ENCODE measurements at places on chromosomes 3 and 15.
A peak's percentile ranks its signal among the peaks of the same experiment; 100 is the strongest.

DNA sequence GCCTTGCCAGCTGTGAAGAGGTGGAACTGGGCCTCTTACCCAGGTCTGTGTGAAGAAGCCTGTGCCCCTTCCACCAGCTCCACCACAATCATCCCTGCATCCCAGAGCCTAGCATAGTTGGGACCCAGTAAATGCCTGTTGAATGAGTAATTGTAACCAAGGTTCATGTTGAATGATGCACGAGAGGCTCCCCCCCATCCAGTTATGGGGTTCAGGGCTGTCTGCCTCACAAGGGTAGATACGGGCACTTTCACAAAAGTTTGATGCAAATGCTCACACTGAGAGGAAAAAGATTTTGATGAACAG lies 29.5 kb upstream of the TSEN2 start:
- DNase-seq: no peak

- no peak for DNase-seq
These were observed 35.4 kb downstream of the SLCO2A1 start for GRCh38 chr3:133994166-133994890.

DNA sequence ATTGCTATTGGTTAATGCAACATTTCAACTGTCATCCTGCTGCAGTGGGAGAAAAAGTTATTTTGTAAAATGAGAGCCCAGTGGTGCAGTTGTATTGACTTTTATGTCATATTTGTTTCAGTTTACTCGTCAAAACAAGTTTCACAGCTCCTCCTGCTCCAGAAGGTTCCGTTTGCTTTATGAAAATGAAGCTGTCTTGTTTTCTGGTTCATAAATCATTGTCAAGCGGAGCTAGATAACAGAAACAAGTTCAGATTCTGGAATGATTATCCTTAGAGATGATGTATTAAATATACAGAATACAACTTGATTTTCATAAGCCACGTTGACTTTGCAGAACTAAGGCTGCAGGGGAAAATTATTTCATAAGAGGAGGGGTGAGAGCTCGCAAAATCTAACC lies 970.5 kb upstream of the NR2F2 start:
- DNase-seq: no peak

GRCh38 chr3:148739720-148740119 lies 42.0 kb downstream of the AGTR1 start:
- no peak for DNase-seq

DNA sequence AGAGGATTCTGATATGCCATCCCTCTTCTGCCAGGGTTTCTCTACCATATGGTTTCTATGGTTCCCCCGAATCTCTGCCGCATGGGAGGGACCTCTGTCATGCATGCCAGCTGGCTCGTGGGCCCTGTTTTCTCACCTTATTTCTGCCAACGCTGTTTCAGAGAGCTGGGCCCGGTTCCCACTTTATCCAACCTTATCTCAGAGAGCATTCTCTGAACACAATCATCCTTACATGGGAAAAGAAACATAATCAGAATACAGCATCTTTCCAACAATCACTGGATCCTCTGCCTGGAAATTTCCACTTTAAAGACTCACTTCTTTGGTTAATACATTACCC lies 234.5 kb upstream of the ZBTB20 start:
- no peak for DNase-seq

DNA sequence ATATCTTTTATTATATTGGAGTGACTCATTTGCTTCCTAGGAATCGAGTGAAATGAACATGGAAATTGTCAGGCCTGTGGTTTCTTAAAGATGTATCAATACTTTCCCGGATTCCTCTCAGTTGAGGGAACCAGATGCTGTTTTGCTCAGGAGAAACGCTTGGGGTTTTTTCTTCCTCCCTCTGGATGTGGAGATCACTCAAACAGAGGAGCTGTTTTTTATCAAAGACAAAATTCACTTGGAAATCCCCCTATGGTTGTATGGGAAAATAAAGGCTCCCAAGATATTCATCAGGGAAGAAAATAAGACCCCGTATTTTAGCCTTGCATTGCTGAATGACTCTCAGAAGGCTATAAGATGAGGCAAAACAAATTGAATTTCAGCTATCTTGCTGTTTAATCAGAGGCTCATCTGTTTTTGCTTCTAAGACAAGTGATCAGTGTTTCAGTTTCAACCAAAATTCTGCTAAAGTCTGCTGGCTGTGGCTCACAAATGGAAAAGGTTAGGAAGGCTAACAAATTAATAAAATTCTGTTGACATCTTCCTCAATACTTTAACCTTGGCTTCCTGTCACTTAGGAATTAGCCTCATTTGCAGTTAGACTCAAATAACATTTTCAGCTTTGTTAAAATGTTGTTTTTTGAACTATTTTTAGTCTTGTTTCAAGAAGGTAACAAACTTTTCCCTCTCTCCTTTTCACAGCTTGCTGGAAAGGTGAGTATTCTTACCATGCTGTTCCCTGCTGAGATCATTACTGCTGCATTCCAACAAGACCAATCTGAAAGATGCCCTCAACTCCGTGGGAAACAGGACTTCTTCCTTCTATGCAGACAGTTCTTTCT lies 83.6 kb downstream of the COL6A5 start:
- DNase-seq: no peak

DNA sequence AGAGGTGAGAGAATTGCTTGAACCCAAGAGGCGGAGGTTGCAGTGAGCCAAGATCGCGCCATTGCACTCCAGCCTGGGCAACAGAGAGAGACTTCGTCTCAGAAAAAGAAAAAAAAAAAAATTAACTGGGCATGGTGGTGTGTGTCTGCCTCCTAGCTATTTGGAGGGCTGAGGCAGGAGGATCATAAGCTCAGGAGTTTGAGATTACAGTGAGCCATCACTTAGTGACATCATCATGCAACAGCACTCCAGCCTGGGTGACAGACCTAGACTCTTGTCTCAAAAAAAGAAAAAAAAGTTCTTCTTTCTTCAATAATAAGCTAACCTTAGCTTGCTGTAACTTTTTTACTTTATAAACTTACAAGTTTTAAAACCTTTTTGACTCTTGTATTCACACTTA lies 99.8 kb downstream of the SLMAP start:
- no peak for DNase-seq

DNA sequence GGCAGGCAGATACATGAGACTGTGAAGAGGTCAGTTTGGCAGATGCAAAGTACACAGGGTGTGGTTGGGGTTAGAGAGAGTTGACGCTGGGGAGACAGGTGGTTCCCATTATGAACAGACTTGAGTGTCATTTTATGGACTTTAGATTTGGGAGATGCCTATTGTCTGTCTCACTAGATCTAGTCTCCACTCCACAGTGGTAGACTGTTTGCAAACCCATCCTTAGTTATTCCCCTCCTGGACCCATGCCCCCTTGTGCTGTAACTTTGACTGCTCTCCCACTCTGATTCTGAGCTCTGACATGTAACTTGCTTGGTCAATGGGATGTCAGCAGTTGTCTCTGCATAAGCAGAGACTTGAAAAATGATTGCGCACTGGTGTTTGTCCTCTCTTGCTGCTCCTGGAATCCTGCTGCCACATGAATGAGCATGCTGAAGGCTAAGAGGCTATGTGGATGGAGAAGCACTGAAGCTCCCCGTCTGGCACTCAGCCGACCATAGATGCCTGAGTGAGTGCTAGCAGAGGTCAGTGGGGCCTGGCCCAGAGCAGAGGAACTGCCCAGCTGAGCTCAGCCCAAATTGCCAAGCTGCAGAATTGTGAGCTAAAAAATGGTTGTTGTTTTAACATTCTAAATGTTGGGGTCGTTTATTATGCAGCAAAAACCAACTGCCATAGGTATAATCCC lies 88.2 kb downstream of the FAM43A start:
- no peak for DNase-seq

- DNase-seq: no peak
These were observed 2.3 kb downstream of the EOGT start for GRCh38 chr3:69011096-69011730.

GRCh38 chr3:33803252-33803651 lies 4.8 kb downstream of the PDCD6IP start:
- DNase-seq: no peak

GRCh38 chr3:187841560-187841959 lies 96.3 kb upstream of the BCL6 start:
- no peak for DNase-seq

GRCh38 chr3:161854232-161854771 lies 357.7 kb downstream of the OTOL1 start:
- DNase-seq: no peak

GRCh38 chr3:29759411-29760225 lies 478.7 kb downstream of the RBMS3 start:
- DNase-seq: no peak

DNA sequence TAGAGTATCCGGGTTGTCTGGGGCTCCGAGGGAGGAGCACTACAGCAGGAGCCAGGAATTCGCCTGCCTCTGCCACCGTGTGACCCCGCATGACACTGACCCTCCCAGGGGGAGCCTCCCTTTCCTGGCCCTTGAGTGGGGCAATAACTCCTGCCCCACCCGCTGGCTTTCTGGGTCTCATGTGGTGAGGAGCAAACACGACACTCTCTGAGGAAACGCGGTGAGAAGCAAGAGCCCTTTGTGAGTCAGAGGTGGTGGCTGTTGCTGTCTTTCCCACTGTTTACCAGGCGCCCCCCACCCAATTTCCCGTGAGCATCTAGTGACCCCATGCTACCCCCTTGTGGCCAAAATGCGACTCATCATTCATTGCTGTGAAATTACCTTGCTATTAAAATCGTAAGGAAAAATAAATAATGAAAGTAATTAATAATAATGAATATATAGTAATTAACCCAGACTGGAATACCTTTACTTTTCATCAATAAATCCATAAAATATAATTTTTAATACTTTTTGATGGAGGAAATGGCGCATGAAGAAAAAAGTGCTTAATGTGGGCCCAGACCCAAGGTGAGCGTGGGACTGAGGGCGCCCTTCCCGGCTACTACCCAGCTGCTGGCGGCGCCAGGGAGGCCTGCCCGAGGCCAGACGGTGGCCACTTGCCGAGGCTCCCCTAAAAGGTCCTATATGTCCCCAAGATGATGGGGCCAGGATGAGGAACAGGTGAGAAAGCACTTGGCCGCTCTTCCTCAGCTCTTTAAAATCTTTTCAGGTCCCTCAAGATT lies 29.3 kb downstream of the CCNL1 start:
- peak; percentile 71 for DNase-seq

DNA sequence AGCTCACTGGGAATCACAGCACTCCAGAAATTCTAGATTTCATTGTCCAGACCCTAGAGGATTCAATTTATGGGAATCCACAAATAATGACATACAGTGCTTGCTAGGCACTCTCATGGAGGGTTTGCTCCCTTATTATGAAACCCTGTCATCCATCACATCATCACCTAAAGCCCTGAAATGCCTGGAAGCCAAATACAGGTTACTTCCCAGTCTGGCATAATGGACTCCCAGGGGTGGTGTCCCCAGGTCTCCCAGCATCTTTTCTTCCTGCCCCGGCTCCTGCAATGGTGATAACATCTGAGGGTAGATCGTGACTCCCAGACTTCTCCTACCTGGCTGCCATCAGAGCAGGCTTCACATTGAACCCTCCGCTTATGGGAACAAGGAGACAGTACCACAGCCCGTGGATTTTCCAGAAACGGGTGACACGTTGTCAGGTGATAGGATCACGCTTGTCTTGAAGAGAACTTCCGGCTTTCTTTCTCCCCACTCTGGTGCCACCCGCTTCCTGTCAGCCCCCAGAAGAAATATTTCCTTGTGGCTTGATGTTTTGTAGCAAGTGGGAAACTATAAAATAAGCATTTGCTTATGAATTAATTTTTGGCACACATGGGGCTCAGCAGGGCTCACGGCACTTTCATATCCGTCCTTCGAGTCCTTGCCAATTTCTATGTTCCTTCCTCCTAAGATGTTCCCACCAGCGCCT lies 238.7 kb upstream of the BHLHE40 start:
- no peak for DNase-seq

GRCh38 chr15:67558502-67558901 lies 16.0 kb downstream of the MAP2K5 start:
- no peak for DNase-seq

- DNase-seq: no peak
These were observed 23.1 kb upstream of the MITF start for GRCh38 chr3:69716119-69716518.

- DNase-seq: no peak
These were observed 19.6 kb downstream of the EIF1B start for GRCh38 chr3:40329071-40329470.

DNA sequence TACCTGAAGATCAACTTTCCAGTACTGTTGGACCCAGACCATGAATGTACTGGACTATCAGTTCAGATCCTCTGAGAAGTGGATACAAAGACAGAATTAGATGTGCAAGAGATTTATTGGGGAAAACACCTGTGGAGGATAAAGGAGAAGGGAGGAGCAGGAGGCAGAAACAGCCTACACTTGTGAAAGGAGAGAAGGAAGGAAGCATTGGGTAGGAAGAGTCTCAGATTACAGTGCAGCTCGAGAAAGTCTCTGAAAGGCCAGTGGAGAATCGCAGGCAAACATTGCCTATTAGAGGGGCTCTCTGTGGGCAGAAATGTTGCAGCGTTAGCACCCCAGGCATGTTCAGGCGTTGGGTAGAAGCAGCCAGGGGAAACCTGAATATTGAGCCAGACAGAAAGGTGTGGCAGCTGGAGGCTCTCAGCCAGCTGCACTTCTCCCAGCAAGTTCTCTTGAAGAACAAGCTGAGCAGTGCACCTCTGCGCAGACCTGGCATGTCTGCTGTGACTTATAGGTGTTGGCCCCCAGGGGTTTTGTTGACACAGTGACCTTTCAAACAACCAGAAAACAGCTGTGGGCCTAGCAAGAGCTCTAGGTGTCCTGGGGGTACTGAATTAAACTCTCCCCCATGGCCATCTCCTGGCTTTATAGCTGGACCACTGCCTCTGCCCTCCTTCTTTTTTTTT lies 7.0 kb downstream of the CHST14 start:
- no peak for DNase-seq

DNA sequence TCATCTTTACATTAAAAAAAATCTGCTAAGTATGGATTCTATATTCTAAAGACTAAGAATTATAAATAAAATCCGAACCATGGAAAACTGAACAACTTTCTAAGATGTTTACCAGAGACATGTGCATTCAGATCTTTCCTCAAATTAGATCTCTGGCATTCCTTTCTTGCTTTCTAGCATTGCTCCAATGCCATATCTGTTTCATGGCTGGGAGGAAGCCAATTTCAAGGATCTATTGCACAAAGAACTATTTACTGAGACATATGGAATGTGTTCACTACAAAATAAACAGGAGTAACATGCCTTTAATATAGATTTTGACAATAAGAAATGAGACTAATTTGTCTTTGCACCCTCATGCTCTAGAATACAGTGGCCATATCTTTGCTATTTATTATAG lies 45.1 kb upstream of the NANOGP8 start:
- DNase-seq: no peak

DNA sequence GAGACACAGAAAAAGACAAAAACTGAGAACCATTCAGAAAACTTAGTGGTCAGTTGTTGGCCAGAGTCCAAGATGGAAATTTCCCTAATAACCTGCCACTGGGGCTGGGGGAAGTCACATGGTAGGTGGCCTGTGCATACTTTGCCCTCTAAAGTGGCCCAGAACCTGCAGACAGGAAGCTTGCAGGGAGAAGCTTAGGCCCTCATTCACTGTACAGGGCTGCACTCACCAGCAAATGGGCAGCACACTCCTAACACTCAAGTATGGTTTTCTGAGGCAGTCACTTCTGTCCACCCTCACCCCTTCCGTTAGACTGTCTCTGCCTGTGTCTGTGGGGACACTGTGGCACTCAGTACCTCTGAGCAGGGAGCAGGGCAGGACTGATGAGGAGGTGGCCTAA lies 14.5 kb upstream of the RNU6-1 start:
- no peak for DNase-seq
